Stimulated activated CD4-positive, alpha-beta T cell treated with anti-CD3 and anti-CD28 coated beads, Interleukin-1b, Interleukin-23, amount 100 ng/mL, for 48 hours (primary cell): ENCODE measurements at places on chromosomes 3 and 15.
A peak's percentile ranks its signal among the peaks of the same experiment; 100 is the strongest.

DNA sequence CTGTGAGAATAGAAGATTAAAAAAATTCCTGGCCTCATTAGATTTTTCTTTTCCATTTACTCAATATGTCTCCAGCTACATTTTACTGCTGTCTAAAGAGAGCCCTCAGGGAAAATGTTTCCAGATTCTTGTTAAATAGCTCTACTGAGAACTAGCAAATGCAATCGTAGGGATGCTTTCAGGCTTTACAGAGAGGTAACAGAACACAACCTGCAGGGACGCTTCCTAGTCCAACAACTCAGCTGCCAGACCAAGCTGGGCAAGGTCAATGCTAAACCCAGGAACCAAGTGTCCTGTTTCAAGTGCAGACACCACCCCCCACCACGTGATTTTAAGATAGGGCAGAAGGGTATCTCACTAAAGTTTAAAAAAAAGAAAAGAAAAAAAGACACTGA is 25.2 kb downstream of the ARHGEF3 start:
- no peak for DNase-seq

GRCh38 chr3:97927704-97928103 is 44.5 kb downstream of the RIOX2 start:
- no peak for DNase-seq

DNA sequence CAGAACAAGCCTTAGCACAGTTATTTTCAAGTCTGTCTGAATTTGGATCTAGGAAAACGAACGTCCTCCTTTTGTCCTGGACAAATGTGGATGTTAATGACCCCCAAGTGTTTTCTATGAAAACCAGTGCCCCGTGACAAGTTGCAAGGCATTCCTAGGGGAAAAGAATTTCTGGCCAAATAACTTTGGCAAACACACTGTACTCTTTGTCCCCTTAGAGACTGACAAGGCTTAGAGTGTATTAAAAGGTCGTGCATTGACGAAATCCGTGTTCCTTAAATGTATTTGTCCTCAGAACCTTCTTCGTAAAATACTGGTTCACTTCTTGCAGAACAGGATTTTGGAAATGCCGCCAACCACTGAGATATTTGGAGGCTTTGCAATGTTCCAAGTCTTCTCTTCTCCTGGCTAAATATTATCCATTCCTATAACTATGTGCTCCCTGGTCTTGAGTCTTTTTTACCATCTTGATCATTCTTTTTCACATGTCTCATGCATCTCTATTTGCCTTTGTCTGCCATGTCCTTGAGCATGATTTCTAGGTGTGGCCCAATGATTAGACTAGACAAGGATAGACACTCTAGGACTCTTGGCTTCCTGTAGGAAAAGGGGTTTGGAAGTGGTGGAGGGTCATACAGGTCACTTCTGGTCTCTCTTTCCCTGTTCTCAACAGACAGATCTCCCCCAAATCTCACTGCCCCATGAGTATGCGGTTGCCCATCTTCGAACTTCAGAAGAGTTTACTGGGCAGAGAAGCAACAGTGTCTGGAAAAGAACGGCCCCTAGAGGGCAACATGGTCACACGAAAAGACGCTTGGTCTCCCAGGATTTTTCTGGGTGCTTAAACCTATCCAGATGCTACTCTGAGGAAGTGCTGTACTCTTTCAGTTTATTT is 117.5 kb downstream of the EDEM1 start:
- peak; percentile 43 for DNase-seq

GRCh38 chr3:168714609-168715240 is 619.0 kb upstream of the GOLIM4 start:
- DNase-seq = no peak

DNA sequence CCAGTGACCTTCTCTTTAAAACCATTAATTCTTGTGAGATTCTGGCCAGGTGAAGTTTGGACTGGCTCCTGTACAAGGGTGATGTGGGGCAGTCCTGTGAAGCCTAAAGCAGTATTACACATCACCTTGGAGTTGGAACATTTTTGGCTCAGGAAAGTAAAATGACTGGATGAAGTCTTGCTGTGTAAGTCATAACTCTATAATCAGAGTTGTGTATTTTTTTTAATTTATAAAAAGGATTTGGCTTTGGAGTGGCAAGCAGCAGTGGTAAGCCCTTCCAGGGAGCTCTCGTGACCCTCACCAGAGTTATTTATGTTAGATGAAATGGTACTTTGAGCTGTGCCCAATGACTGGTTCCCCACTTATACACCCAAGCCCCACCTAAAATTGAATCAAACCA is 331.2 kb upstream of the DCBLD2 start:
- no peak for DNase-seq

- no peak for DNase-seq
Observed at GRCh38 chr3:29409409-29409808, 128.5 kb downstream of the RBMS3 start.

- no peak for DNase-seq
Observed at GRCh38 chr3:78143000-78143399, 1103.1 kb downstream of the ROBO2 start.

GRCh38 chr3:124089214-124089613 is 97.3 kb upstream of the ROPN1 start:
- DNase-seq = no peak

- no peak for DNase-seq
Observed at GRCh38 chr3:106710596-106710995, 666.6 kb upstream of the CCDC54 start.
